ENCODE measurements at places on chromosomes 12 and 14. TPM values are rescaled to one million over a fixed set of nuclear protein-coding genes. Genes with fewer than 3 reads are reported as not detected.

Gene CLEC1B
- not detected for total RNA-seq

Gene CCDC184
- total RNA-seq = 2.2 TPM

Gene CELA1
- total RNA-seq = not detected

Gene REC8
- total RNA-seq = 1.2 TPM

Gene CACNA1C
- total RNA-seq = 10.0 TPM

Gene GRIP1
- 0.33 TPM for total RNA-seq

Gene RBM23
- 52.3 TPM for total RNA-seq

Gene GCN1
- total RNA-seq = 152 TPM

Gene LRFN5
- 11.3 TPM for total RNA-seq

Gene GMPR2
- total RNA-seq = 107 TPM

Gene PTGER2
- total RNA-seq = 8.2 TPM

Gene KCNC2
- total RNA-seq = not detected

Gene TCL1B
- total RNA-seq = not detected

Gene KLHDC1
- total RNA-seq = 3.4 TPM

Gene PGAM5
- 24.4 TPM for total RNA-seq

Gene MYF5
- not detected for total RNA-seq

Gene RNASE3
- not detected for total RNA-seq

Gene PKP2
- total RNA-seq = 1.8 TPM

Gene SLC6A13
- total RNA-seq = 0.30 TPM

Gene KRT7
- 15.0 TPM for total RNA-seq

Gene CAPZA3
- not detected for total RNA-seq

Gene FOXA1
- total RNA-seq = not detected

Gene PRKD1
- total RNA-seq = 40.5 TPM

Gene NEUROD4
- not detected for total RNA-seq

Gene ZNF891
- total RNA-seq = 1.2 TPM

Gene SMAGP
- total RNA-seq = 19.1 TPM

Gene CLEC4A
- total RNA-seq = 0.07 TPM
